ENCODE measurements at places on chromosomes 1 and 21.

DNA sequence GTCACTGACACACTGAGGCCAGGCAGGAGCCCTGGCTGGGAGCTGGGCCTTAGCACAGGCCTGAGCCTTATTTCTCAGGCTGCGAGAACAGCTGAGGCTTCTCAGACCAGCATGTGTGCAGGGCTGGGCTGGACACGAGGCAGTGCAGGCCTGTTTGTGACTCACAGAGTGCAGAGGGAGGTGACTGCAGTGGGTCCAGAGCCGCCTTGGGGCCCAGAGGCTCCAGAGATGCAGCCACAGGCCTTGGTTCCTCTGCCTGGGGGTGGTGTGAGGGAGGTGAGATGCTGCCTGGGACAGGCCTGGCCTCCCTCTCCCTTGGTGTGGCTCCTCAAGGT is 61.2 kb upstream of the ETV3 start:
- no peak for DNase-seq

- DNase-seq, result no peak
Observed at GRCh38 chr21:25615880-25616279, 8.6 kb upstream of the MRPL39 start.

DNA sequence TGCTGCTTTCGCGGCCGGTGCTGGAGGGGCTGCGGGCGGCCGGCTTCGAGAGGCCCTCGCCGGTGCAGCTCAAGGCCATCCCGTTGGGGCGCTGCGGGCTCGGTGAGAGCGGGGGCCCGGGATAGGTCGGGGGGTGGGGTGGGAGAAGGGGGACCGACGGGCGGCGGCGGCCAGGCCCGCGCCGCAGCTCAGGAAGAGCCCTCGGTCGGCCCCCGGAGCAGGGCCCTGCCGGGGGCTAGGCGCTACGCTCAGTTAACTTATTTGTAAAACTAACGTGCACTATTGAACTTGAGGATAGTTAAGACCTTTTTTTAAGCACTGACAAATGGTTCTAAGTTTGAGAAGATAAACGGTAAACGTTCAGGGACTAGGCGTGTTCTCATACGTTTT is 418 bp downstream of the DDX20 start:
- DNase-seq, result no peak

DNA sequence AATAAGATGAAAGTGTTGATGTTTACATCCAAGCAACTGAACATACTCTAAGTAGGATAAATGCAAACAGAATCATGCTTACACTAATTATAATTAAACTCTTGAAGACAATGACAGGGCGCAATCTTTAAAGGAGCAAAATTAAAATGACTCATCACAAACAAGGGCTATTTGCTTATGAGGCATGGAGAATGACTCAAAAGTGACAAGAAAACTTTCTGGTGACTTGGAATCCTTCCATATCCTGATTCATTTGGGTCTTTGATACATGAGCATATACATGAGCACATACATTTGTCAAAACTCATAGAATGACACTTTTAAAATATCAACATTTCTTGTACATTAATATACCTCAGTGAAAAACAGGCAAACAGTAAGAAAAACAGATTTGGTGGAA is 1632.3 kb downstream of the KCNT2 start:
- no peak for DNase-seq

- no peak for DNase-seq
Observed at GRCh38 chr1:233544304-233544703, 69.6 kb upstream of the KCNK1 start.

GRCh38 chr1:60367532-60367931 is 294.0 kb upstream of the C1orf87 start:
- DNase-seq, result no peak

- no peak for DNase-seq
Observed at GRCh38 chr1:6688001-6688400, 13.6 kb downstream of the DNAJC11 start.

DNA sequence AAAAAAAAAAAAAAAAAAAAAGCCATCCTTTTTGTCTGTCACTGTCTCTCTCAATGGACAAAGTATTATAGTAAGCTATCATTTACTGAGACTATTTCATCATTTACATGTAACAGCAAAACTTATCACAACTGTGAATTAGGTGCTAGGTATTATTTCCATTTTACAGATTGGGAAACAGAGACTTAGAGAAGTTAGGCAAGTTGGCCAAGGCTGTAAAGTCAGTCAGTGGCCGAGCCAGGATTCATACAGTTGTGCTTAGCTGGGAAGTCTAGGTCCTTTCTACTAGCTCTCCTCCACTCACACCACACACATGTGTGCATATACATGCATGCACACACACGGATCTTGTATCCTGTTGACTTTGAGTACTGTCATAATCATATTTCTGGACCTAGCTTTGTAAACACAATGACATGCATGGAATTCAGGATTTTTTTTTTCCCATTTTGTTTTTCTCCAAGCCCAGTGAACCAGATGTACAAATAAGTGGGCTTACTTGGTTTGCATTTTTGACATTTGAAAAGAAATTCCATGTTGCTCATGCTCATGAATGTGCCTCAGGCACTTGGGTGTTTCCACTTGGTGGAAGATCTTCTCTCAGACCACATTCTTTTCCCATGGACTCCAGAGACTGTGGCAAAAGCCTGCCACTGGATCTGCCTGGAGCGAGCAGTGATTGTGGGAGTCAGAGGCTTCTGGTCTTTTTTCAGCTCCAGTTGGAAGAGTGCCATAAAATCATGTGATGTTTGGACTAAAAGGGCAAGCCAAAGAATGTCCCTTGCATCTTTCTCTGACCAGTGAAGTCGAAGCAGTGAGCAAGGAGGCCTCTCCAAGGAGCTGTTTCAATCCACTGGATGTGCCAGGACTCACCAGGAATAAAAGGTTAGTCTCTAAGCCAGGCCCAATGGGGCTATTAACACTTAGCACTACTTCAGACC is 61.7 kb upstream of the DNAJC6 start:
- no peak for DNase-seq

- no peak for DNase-seq
Observed at GRCh38 chr1:118158924-118159323, 26.1 kb downstream of the SPAG17 start.

Measured in NCI-H1105 treated with DMSO at 0.1 percent for 48 hours (cell line).